ENCODE measurements at places on chromosomes 2 and 18. TPM values are rescaled to one million over a fixed set of nuclear protein-coding genes. Genes with fewer than 3 reads are reported as not detected.

UPP2 gene
- not detected for total RNA-seq

UGT1A1 gene
- not detected for total RNA-seq

TBR1 gene
- total RNA-seq: 0.45 TPM

HOXD11 gene
- not detected for total RNA-seq

KYNU gene
- total RNA-seq: 0.54 TPM

CDH19 gene
- 0.32 TPM for total RNA-seq

DOK6 gene
- 7.6 TPM for total RNA-seq

AQP12B gene
- total RNA-seq: 0.25 TPM

RIT2 gene
- total RNA-seq: 15.9 TPM

KIF5C gene
- total RNA-seq: 228 TPM

NFU1 gene
- total RNA-seq: 70.8 TPM
